ENCODE measurements at places on chromosomes 13 and 19.

- DNase-seq = no peak
Measured at GRCh38 chr13:105598529-105598928, 936.9 kb downstream of the EFNB2 start.

GRCh38 chr19:46623915-46624502, 880 bp downstream of the PTGIR start:
- no peak for DNase-seq

GRCh38 chr19:8311461-8312260, 3.5 kb upstream of the CD320 start:
- peak; percentile 22 for DNase-seq

- DNase-seq = no peak
Measured at GRCh38 chr19:10450853-10451609, 30.7 kb downstream of the PDE4A start.

DNA sequence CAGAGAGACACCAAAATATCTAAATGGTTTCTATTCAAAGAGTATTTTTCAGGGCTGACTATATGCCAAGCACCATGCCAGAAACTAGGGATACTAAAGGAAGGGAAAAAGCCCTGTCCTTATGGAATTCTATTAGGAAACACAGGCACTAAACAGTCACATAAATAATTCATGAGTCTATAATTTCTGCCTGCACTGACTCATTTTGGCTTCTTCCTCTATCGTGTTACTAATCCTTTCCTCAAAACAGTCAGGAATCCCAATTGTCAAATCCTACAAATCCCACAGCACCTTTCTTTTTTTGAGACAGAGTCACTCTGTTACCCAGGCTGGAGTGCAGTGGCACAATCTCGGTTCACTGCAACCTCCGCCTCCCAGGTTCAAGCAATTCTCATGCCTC, 29.2 kb downstream of the XPO4 start:
- no peak for DNase-seq

DNA sequence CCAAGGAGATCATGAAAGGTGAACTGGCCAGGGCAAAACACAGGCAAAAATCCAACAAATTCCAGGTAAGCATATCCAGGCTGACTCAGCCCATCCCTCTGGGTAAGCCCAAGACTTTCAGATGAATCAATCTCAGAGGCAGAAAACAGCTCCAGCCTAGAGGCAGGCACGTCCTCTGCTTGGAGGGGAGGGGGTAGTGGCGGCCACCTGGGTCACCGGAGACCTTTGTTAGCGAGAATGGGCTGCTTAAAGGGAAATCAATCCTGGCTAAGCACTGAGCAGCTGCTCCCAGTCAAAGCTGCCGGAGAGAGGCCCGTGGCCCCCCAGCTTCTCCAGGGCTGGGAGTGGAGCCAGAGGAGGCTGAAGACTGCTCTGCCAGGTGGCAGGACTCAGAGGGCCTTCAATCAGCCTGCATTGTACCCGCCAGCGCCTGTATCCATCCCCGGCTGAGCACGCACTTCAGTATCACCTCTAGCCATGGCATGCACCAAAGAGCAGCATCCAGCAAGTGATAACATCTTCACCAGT, 48.2 kb downstream of the PIN1 start:
- peak; percentile 49 for DNase-seq

GRCh38 chr13:99970651-99971575, 654 bp downstream of the ZIC5 start:
- DNase-seq = no peak

GRCh38 chr13:42214446-42214845, 57.5 kb upstream of the AKAP11 start:
- no peak for DNase-seq

DNA sequence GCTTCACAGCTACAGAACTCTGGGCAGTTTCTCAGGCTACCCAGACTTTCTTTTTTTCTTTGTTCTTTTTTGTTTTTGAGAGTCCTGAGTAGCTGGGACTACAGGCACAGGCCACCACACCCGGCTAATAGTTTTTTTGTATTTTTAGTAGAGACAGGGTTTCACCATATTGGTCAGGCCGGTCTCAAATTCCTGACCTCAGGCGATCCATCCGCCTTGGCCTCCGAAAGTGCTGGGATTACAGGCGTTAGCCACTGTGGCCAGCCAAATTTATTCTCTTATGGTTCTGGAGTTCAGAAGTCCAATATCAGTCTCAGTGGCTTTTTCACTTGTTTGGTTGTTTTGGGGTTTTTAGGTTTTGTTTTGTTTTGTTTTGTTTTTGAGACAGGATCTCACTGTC, 12.4 kb downstream of the MEIOSIN start:
- no peak for DNase-seq

GRCh38 chr19:18226956-18227780, 930 bp upstream of the PDE4C start:
- DNase-seq = no peak

DNA sequence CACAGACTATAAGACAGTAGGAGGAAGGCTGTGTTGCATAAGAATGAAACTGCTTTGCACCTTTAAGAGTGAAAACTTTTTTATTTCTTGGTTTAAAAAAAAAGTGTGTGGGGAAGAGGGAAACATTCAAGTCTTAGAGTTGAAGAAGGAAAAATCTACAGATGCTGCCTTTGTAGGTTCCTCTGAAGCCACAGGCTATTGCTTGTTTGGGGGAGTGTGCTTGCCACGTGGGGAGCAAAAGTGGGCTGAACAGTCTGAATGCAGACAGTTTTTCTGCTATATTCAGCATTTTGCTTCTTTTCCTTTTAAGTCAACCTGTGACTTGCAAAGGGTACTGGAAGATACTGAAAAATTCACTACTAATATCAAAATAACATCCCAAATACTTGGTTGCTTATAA, 36.9 kb downstream of the EFNB2 start:
- DNase-seq = no peak
